T1000 (cell line): ENCODE measurements at places on chromosomes 3 and 15.

GRCh38 chr3:140428380-140428779 lies 249.5 kb upstream of the TRIM42 start:
- DNase-seq: no peak

GRCh38 chr15:58492661-58493397 lies 61.0 kb downstream of the LIPC start:
- no peak for DNase-seq

- DNase-seq: peak; percentile 64
Measured at GRCh38 chr3:45182915-45183871, 37.0 kb upstream of the CDCP1 start.

GRCh38 chr3:87298111-87298718 lies 21.8 kb upstream of the POU1F1 start:
- DNase-seq: no peak

DNA sequence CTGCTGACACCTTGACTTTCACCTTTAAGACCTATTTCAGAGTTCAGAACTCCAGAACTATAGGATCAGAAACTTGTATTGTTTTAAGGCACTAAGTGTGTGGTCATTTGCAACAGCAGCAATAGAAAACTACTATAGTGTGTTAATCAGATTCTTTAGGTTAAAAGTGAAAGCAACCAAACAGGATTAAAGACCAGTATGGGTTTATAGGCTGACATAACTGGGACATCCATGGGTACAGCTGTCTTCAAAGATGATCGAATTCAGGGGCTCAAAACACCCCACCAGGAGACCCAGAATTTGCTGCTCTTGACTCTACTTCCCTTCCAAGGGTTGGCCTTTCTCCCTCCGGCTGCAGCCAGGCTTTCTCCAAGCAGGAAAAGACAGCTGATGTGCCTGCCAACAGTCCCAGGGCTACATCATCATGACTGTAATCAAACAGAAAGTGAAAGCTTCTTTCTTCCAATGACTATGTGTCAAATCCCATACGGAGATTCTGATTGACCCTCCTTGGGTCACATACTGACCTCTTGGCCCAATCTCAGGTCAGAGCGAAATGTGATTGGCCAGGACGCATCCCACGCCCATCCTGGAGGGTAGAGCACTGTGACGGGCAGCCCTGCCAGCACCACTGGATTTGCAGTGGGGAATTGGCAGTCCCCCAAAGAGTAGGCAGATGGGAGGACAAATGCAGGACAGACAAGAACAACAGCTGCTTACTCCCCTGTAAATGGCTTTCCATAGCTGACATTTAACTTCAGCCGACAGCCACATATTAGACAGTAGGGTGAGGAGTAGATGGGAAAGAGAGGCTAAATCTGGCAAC lies 51.4 kb upstream of the RNF7 start:
- no peak for DNase-seq

DNA sequence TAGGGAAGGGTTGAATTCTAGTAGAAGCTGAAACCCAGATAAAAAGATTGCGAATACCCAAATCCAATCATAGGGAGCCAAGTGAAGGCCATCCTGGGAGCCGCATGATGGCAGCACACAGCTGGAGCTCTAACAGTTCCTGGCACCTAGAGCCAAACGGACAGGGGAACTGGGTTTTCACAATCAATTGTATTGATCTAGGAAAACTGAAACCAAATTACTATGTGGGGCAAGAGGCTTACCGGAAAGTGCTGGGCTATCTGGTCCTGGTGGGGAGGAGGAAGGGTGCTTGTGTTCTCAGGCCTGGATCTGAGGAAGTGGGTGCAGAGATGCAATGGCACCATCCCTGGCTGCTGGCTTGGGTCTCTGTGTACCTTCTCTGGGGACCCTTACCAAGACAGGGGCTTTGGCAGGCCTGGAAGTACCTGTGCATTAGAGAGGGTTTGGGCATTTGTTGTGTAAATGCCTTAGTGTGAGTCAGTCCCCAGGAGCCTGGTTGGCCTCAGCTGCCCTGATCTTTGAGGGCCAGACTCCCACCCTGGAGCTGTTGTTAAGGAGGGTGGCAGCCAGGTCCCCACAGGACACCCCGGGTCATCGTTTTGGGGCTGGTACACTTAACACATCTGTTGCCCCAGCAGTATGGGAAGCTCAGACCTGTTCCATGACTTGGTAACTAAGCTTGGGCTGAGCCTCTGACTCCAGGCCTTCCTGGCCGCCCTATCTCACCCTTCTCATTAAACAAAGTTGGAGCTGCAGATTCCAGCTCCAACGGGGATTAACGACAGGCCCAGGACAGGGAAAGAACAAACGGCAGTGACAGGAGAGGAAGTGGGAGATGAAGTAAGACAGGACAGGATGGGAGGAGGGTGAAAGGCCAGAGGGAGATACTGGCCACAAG lies 8.9 kb upstream of the FURIN start:
- no peak for DNase-seq

- peak; percentile 48 for DNase-seq
Measured at GRCh38 chr3:40476478-40477470, at the start of gene ZNF619. ZNF619 (plus strand) TSS chr3:40477122; CDS start chr3:40477980, 858 bp downstream.
